ENCODE measurements at places on chromosomes 7 and 10.

DNA sequence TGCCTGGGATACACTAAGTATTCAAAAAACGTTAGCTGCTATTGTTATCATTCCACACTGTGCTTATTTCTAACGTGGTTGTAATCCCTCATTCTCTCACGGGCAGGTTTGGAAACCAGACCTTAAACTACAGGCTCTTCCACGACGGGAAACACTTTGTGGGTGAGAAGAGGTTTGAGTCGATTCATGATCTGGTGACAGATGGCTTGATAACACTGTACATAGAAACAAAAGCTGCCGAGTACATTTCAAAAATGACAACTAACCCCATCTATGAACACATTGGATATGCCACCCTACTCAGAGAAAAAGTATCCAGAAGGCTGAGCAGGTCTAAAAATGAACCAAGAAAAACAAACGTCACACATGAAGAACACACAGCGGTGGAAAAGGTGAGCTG lies 163.2 kb upstream of the PRR15 start:
- no peak for DNase-seq

DNA sequence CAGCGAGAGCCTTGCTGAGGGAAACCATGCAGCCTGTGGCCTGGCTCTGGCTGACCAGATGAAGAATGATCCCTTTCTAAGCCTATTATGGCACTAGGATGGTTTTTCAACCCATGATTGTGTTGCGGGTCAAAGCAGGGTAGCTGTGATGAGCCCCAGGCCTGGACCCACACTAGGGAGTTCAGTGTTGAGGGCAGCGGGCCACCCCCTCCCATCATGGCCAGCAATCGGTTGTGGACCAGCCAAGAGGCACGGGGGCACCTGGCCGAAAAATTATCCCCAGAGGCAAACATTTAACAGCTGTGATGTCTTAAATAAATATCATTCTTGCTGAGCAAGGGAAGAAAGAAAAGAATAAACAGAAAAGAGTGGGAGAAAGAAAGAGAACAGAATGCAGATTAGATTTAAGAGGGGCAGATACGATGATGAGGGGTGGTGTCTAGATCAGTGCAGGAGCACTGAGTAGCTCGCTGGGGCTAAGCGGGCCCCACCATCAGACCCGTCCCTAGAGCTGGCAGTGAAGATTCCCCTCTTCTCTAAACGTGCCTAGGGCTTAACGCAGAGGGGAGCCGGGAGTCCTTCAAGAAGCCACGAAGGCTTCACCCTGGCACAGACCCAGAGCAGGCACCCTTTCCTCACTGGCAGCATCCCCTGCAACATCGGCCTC lies 82.7 kb downstream of the SLC37A3 start:
- no peak for DNase-seq

DNA sequence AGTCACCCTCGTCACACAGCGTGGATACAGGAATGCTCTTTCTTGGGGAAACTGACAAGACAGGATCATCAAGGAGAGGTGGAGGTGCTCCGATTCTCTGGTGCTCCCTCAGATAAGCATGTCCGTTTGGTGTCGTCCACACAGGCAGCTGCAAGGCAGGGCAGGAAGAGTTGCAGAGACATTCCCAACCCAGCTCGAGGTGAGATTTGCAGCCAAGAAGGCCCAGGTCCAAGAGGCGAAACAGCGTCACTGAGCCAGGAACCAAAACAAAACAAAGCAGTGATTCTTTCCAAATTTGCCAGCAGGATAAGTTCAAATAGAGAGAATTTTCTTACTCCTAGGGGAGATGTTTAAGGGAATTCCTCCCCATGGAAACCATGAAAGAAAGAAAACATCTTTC lies 386.5 kb upstream of the PFKP start:
- no peak for DNase-seq

DNA sequence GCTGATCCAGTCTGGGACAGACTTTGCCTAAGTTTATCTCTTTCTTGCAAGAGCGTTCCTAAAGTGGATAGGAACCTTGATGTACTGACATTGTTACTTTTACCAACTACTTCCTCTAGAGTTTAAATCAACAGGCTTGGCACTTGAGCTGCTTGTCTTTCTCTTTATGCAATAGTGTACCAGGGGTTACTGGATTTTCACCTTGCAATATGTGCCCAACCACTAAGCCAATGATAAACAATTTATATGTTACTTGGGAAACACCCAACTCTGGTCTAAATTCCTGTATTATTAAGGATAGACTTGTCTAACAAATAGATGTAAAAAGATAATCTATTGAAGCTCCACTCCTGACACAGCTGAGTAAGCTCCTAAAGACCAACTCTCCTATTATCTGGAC lies 470.2 kb downstream of the SH2D4B start:
- no peak for DNase-seq

DNA sequence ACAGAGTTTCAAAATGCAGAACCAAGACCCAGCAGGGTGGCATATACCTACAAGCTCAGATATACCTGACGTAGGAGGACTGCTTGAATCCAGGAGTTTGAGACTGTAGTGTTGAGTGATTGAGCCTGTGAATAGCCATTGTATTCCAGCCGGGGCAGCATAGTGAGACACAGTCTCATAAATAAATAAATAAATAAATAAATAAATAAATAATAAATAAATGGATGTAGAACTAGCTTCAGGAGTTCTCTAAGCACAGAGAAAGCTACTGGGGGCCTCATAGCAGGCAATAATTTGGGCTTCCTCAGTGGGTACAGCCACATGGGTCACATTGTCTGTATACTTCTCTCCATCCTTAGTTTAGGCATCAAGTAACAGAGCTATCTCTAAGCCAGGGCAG lies 906.8 kb downstream of the LRMDA start:
- DNase-seq, result no peak

DNA sequence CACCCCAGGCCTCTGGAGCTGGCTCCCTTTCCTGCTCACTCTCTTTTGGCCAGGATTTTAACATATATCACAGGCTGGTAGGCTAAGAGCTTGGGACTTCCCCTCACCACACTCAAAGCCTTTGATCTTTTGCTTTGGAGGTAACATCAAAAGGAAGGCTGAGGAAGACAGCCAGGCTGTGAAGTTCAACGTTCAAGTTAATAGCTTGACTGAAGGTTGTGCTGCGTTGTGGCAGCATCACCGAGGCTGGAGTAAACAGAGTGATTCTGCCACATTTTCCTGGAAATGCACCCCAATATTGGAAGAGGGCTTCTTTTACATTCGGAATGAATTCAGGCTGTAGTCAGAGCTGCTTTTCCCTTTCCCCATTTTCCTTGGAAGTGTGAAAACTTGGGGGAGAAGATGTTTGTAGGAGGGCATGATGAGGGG lies 57.3 kb downstream of the TCF7L2 start:
- no peak for DNase-seq

DNA sequence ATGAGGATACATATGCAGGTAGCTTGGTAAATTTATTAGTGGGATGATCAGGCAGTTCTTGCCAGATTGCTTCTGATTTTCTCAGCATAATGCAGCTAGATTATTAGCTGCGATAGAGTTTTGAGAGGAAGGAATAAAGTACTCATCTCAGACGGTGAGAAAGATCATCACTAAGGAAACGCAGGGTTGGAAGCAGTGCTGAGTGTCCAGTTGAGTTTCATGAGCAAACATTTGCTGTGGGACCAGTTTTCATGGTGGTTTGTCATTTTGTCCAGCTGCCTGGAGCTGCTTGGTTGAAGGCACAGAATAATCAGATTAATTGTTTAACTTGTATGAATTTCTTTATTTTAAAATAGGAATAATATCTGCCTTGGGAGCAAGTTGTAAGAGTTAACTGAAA lies 33.1 kb downstream of the RAB18 start:
- no peak for DNase-seq
